Immature natural killer cell (primary cell): ENCODE measurements at places on chromosomes 7 and 10.

DNA sequence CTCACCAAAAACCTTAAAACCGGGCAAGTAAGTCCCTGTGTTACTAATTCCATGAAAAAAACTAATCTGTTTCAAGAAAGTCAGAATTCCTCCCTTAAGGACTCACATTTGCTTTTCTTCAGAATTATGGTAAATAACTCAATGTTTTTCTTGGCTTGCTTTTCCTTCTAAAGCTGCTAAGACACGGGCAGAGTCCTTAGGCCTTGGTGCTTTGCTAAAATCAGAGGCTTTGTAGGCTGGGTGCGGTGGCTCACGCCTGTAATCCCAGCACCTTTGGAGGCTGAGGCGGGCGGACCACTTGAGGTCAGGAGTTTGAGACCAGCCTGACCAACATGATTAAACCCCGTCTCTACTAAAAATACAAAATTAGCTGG lies 32.0 kb downstream of the GNA12 start:
- no peak overlapping the region for H3K4me3 ChIP-seq
- DNase-seq = no peak
- peaks cover 7% of the 10 kb centered on the region for H3K36me3 ChIP-seq
- H3K4me1 ChIP-seq = peaks cover 3% of the 10 kb centered on the region
- H3K27ac ChIP-seq = no peak overlapping the region

DNA sequence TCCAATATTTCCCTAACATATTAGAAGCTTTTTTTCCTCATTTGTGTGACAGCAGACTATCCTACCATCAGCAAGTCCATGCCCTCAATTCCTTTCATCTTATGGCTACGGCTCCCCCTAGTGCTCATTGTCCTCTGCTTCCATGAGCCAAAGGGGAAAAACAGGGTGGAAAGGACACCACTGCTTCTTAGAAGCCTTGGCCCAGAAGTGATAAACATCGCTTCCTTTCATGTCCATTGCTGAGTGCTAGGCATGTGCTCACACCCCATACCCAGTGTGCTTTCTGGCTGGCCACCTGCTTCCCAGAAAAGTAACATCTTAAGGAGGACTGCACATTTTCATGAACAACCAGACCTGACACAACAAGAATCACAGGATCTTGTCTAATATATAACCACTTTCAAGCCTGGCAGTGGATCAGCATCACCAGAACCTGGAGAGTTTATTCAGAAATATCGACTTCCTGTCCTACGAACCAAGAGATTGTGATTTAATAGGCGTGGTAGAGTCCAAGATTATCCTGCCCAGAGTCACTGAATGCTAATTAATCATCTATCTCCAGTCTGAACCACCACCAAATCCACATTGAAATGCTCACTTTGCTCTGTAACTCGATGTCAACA lies 650.5 kb upstream of the SORCS1 start:
- H3K27me3 ChIP-seq = peaks cover 2% of the 10 kb centered on the region
- H3K27ac ChIP-seq = no peak overlapping the region
- no peaks in the 10 kb centered on the region for H3K36me3 ChIP-seq

GRCh38 chr7:101418694-101419093 lies 56.0 kb downstream of the COL26A1 start:
- H3K27ac ChIP-seq = no peak overlapping the region
- H3K4me3 ChIP-seq = no peak overlapping the region
- H3K4me1 ChIP-seq = no peaks in the 10 kb centered on the region
- H3K27me3 ChIP-seq = peaks cover 2% of the 10 kb centered on the region

- no peaks in the 10 kb centered on the region for H3K36me3 ChIP-seq
- H3K27me3 ChIP-seq = peaks cover 1% of the 10 kb centered on the region
- no peak for DNase-seq
Observed at GRCh38 chr7:27697861-27698430, 35.3 kb upstream of the HIBADH start.
